Spinal cord (tissue), 10 donors: ENCODE measurements at places on chromosomes 5 and 9. TPM values are rescaled to one million over a fixed set of nuclear protein-coding genes. Genes with fewer than 3 reads are reported as not detected.

GRCh38 chr5:1867815-1868143 is 14.9 kb downstream of the IRX4 start:
- no peak for DNase-seq

GRXCR2 gene
- not detected for total RNA-seq

ANKRD18A gene
- 10.0 TPM for total RNA-seq

- DNase-seq, result no peak
Observed at GRCh38 chr5:11322133-11322532, 561.1 kb upstream of the DAP start.

C9orf72 gene
- 77.7 TPM for total RNA-seq

KIF4B gene
- total RNA-seq, result 0.20 TPM

DNA sequence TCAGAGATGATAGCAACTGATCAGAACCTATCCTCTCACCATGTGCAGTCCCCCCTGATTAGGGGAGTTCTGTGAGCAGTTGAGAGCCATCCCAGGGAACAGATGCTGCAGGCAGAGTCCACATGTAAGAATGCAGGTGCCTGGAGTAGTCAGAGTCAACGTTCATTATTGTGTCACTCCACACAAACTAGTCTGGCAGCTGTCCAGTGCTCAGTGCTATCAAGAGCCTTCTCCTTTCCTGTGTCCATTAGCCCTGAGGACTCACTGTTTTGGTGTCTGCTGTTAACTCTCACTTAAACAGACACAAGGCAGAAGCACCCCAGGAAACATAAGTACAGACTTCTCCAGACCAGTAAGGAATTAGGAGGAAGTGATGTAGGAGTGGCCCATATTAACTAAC is 2.5 kb downstream of the SH3TC2 start:
- DNase-seq, result no peak

GRCh38 chr9:124038790-124039633 is 27.4 kb downstream of the LHX2 start:
- DNase-seq, result no peak

PRDM9 gene
- total RNA-seq, result not detected

DNA sequence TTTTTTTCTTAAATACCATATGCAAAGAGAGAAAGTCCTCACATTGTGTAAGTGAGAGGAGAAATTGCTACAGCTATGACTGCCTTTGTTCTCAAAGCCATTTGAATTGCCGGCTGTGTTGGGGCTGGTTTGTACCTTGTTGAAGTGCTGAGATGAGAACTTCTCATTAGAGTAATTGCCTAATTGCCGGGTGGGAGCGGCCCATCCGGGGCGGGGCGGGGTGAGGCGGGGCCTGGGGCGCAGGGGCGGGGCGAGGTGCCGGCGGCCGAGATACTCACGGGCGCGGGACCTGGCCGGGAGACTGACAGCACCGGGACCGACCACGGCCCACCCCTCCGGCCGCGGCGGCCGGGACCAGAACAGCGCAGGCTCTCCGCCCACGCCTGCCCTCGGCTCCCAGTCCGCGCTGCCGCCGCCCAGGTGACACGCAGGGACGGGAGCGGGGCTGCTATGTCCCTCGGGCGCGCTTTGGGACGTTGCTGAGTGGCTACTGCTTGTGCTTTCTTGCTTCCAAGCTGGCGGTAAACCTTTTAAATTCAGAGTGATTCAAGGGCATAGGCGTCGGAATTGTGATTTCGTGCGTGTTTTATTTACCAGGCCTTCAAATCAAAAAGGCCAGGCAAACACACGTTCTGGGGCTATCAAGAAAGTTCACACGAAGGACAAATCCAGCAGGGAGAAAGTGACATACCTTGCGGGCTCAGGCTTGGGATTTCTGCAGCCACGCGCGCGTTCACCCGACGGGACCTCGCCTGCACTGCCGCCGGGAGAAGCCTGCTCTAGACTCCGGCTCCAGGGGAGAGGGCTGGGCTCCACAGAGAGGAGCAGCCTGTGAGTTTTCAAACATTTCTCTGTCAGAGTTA is 269.1 kb downstream of the FANCC start:
- DNase-seq, result no peak

PCDHB3 gene
- total RNA-seq, result 5.5 TPM

FBP1 gene
- total RNA-seq, result 1.8 TPM

GRCh38 chr9:21465859-21466518 is 16.1 kb downstream of the IFNE start:
- peak; percentile 2 for DNase-seq

- no peak for DNase-seq
Observed at GRCh38 chr5:173513521-173513991, 102.9 kb downstream of the BOD1 start.

CEL gene
- 1.2 TPM for total RNA-seq

DNA sequence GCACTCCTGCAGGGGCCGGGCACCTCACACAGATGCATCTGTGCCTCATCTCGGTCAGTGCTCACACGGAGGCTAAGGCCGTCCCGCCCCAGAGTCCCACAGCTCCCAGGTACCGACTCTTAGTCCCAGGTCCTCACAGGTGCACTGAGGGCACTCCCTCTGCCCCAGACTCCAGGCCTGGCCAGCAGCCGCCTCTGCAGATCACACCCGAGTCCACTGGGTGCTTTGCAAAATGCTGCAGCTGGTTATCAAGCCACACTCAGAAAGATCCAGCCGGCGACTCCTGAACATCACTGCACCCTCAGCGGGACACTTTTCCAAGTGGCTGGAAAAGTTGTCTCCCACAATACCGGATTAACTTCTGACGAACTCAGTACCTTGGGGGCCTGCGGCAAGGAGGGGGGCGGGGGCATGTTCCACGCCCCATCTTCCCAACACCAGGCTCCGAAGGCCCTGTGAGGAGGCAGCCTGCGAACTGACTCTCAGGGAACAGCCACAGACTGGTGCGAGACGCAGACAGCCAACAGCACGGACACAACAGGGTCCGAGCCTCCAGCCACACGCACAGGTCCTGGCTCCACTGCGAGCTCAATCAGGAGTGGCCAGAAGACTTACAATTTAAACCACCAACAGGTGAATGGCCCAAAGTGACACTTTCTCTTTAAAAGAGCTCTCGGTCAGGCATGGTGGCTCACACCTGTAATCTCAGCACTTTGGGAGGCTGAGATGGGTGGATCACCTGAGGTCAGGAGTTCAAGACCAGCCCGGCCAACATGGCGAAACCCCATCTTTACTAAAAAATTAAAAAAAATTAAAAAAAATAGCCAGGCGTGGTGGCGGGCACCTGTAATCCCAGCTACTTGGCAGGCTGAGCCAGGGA is 4.0 kb downstream of the BRD3 start:
- no peak for DNase-seq

TMEM215 gene
- 0.44 TPM for total RNA-seq

GRCh38 chr9:78677326-78677725 is 380.4 kb downstream of the PSAT1 start:
- no peak for DNase-seq

DNA sequence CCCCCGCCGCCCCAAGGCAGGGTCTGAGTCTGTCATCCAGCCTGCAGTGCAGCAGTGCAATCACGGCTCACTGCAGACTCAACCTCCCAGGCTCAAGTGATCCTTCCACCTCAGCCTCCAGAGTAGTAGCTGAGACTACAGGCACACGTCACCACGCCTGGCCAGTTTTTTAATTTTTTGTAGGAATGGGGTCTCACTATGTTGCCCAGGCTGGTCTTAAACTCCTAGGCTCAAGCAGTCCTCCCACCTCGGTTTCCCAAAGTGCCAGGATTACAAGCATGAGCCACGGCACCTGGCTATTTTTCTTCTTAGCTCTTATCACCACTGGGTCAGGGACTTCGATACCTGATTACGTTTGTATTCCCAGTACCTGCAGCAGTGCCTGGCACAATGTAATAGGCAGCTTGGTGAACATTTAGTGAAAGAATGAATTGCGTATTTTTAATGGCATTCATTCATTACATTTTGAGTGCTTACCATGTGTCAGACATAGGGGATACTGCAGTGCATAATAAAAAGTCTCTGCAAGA is 10.3 kb downstream of the LARP1 start:
- no peak for DNase-seq

SLC6A19 gene
- total RNA-seq, result 0.10 TPM

DNA sequence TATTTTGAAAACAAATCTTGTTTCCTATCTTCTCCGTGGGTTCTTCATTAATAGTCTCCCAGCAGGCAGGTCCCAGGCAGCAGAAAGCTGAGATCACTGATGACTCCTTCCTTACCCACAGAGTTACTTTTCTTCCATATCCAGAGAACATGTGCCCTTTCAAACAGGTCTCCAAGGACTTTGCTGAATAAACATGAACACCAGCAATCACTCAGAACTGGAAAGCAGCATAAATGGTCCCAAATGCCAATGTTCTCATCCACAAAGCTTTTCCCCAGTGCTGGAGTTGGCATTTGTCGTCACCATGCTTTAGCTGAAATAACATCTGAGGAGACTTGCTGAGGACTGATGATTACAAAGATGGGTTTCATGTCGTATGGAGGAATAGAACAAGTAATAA is 134.0 kb downstream of the YIPF5 start:
- DNase-seq, result no peak

GRCh38 chr5:91128604-91129003 is 254.5 kb downstream of the ARRDC3 start:
- no peak for DNase-seq

DNA sequence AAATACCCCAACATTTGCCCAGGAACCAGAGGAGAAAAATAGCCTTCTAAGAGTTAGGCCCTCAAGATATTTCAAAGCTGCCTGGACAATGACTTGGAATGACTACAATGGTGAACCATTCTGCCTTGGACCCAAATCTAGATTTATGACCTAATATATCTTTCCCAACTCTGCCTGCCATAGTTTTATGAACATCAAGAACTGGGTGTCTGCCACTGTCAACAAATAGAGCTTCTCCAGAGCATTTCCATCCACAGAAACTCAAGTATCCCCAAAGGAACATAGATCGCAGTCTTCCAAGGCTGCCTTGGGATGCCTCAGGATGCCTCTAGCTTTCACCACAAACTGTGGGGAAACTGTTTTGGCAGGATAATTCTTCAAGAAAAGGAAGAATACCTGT is 48.2 kb upstream of the NFIB start:
- no peak for DNase-seq

DNA sequence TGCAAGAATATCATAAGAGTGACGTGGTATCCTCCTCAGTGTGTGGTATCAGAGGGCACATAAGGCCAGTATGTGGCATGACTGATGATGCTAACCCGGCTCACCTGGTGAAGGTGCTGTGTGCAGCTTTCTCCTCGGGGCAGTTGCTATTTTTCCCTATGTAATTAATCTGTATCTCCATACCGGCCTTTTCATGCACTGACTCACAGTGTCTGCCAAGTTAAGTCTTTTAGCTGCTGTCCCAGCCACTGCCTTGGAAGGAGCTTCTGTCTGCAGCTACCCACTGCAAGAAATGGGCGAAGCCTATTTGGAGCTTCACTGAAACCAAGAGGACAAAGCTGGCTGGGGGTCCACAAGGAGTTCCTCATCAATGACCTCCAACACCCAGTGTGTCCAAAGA is 46.0 kb downstream of the NXNL2 start:
- DNase-seq, result no peak

- no peak for DNase-seq
Observed at GRCh38 chr9:85185486-85186217, 516.1 kb downstream of the NTRK2 start.

- DNase-seq, result no peak
Observed at GRCh38 chr5:169691471-169691870, 54.4 kb downstream of the DOCK2 start.

OSMR gene
- 13.7 TPM for total RNA-seq

GRCh38 chr5:172423379-172424110 is 30.8 kb downstream of the SH3PXD2B start:
- DNase-seq, result no peak

CBY3 gene
- not detected for total RNA-seq

DNA sequence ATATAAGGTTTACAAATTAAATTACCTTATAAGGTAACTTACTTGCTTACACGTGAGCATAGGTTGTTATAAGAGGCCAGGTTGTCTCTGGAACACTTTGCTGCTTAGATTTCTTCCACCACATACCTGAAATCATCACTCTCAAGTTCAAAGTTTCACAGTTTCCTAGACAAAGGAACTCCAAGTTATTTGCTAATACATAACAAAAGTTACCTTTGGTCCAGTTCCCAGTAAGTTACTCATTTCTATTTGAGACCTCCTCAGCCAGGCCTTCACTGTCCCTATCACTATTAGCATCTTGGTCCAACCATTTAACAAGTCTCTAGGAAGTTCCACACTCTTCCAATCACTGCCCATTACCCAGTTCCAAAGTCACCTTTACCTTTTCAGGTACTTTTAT is 18.5 kb upstream of the UGT3A1 start:
- DNase-seq, result no peak

JAKMIP2 gene
- total RNA-seq, result 31.0 TPM

DNA sequence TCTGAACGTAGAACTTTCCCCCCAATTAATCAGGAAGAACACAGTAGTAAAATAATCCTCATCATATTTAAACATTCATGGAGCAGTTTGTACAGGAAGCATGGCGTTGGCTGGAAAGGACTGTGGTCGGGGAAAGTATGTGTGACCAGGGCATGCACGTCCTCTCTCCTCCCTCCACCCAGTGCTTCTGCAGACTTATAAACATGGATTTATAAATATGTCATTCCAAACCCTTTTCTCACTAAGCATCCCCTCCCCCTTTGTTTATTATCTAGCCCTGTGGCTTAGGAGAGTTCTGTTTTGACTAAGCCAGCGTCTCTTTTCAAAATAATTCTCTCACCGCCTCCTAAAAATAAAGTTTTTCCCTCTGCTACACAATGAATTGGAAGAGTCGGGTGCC is 70.4 kb upstream of the DAP start:
- no peak for DNase-seq

DNA sequence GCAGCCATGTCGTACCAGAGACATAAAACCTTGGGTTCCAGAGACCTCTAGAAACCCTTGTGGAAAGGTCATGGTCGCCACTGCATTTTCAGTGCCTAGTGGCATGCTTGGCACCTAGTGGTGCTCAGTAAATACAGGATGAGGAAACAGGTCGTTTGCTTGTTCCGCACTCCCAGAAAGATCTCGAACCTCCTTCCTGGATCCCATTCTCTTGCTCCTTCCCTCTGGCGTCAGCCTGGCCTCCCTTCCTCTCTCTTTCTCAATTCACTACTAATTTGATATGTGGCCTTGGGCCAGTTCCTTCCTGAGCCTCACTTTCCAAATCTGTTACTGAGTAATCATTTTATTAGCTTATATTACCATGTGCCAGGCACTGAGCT is 4.4 kb downstream of the NDST1 start:
- DNase-seq, result no peak

DNA sequence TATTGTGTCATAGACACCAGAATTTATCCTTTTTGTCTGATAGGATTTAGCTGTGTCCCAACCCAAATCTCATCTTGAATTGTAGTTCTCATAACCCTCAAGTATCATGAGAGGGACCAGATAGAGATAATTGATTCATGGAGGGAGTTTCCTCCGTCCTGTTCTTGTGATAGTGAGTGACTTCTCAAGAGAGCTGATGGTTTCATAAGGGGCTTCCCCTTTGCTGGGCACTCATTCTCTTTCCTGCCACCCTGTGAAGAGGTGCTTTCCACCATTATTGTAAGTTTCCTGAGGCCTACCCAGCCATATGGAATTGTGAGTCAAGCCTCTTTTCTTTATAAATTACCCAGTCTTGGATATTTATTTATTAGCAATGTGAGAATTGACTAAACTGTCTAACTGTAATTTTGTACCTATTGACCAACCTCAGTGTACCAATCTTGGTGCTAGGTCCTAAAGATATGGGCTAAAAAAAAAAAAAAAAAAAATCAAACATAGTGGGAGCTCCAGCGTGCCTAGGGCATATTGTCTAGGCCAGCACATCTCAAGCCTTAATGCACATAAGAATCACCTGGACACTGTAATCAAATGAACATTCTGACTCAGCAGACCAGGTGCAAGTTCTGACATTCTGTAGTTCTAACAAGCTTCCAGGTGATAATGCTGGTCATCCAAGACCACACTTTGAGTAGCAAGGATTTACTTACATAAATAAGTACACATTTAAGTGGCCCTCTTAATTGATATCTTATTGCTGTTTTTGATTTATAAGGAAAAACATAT is 30.5 kb downstream of the ST8SIA4 start:
- DNase-seq, result no peak

FBLL1 gene
- 17.4 TPM for total RNA-seq
